Activated CD4-positive, alpha-beta T cell treated with anti-CD3 and anti-CD28 coated beads, Interleukin-2, amount 10 ng/mL, durations not matched to agents 7 days and 5 days (primary cell): ENCODE measurements at places on chromosomes 3 and 15.
A peak's percentile ranks its signal among the peaks of the same experiment; 100 is the strongest.

- no peak for DNase-seq
These were observed 211.2 kb downstream of the WDR72 start for GRCh38 chr15:53548236-53548635.

GRCh38 chr3:188362405-188362831 lies 208.5 kb downstream of the LPP start:
- DNase-seq: no peak

GRCh38 chr3:141229132-141229531 lies 2.5 kb upstream of the PXYLP1 start:
- no peak for DNase-seq

DNA sequence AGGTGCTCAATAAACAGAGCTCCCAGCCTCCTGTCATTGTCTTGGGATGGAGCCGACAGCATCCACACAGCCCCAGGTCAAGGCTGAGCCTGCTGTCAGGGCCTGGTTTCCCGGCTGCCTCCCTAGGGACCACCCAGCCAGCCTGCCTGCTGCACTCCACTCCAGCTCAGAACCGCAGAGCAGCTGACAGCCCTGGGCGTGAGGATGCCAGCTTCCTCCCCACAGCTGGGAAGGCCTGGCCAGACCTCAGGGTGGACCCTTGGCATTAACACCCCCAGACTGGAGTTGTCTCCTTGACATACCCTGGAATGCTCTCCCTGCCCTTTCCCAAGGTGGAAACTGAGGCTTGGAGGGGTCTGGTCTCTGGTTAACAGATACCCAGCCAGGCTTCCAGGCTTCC lies 112.0 kb downstream of the WNT7A start:
- no peak for DNase-seq

GRCh38 chr3:72129501-72130094 lies 344.6 kb upstream of the PROK2 start:
- no peak for DNase-seq

DNA sequence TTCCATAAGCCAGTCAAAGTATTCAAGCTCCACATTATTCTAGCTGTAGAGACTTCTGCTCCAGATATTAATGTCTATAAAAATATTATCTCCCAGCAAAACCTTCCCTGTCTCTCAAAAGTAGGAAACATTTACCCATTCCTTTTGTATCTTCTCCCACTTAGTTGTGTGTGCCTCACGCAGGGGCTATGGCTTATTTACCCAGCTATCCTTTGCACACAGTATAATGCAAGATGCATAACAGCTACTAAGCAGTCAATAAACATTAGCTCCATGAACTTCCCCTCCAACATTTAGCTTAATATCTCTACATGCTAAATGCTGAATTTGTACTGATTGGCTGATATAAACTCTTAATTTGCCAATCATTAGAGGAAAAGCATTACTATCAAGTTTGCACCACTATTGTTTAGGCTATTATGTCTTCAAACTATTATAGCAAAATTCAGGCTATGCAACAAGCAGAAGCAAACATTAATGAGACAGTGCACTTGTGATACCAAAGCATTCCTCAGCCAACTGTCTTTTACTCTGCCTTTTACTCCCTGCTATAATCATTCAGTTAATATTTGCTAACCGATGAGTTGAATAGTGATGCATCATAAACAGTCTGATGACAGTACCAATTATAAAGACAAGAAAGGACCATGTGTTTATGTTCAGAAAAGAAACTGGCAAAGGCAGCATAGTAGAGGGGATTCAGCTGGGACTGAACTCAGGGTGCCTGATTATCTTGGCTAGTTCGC lies 81.2 kb downstream of the PLCH1 start:
- no peak for DNase-seq

DNA sequence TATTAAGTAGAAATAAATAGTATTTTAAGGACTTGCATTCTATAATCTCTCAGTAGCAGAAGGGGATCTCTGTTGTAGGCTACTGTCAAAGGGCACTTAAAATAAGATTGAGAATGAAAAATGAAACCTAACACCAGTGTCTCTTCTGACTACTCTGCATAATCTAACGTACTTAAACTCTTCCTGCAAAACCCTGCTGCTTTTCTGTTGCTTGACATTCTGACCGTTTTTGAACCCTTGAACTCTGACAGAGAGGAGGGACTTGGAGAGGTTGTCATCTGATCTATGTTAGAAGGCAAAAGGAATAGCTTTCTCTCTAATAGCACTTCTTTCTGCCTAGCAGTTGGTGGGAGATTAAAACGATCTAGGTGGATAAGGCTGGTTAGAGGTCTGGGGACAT lies 204.6 kb downstream of the ZIC1 start:
- DNase-seq: no peak

DNA sequence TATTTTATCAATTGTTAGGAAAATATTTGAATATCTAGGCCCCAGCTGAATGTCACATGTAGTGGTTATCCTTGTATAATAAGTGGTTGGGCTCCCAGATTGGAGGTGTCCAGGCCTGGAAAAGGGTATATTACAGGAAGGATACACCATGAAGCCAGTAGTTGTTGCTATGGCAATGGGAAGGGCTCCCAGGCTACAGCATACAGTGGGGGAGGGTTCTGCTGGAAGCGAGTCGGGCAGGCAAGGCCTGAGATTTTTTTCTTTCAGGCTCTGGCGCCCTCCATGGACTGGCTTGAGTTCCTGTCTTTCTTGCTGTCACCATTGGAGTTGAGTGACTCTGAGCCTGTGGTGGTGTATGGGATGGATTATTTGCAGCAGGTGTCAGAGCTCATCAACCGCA lies 8.9 kb downstream of the ECE2 start:
- DNase-seq: peak; percentile 38

DNA sequence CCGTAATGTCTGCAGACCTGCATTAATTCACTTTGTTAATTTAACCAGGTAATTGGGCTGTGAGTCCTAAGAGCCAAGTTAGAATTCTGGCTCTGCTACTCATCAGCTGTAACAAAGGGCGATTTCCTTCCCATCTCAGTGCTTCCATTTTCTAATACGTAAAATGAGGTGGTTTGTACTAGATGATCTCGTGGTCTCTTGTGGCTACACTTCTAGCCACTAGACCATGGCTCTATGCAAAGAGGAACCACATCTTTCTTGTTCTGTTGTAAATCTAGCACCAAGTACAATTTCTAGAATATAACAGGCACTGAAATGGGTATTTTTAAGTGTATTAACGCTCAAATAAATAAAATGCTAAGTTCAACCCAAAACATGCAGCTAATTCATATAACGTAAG lies 174.4 kb upstream of the THBS1 start:
- DNase-seq: no peak
